ENCODE measurements at places on chromosomes 7 and 10. TPM values are rescaled to one million over a fixed set of nuclear protein-coding genes. Genes with fewer than 3 reads are reported as not detected.
A peak's percentile ranks its signal among the peaks of the same experiment; 100 is the strongest.

- DNase-seq = no peak
Measured at GRCh38 chr10:33180390-33180789, 154.1 kb downstream of the NRP1 start.

DNA sequence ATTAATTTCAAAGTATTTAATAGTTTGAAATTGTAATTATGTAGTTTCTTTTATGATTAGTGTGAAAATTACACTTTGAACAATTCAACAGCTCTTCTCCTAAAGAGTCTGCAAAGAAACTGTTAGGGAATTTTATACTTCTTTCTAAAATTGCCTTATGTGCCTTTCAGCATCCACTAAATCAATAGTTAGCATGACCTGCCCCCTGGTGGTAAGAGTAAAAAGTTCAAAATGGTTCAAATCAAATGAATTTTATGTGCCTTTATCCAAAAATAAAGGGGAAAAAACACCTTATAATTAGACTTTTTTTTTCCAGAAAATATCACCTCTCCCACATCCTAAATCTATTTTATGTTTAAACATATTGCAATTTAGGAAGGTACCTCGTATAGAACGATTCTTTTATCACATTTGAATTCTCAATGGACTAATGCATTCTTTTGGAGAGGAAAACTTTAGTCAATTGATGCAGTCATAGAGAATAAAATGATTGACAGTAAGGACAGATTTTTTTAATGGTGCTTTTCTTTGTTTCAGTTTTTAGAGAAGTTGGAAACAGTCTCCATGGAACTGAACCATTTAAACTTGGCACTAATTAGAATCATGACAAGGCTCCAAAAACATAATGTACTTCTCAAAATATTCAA lies 163.7 kb downstream of the SEMA3D start:
- DNase-seq = no peak

DNA sequence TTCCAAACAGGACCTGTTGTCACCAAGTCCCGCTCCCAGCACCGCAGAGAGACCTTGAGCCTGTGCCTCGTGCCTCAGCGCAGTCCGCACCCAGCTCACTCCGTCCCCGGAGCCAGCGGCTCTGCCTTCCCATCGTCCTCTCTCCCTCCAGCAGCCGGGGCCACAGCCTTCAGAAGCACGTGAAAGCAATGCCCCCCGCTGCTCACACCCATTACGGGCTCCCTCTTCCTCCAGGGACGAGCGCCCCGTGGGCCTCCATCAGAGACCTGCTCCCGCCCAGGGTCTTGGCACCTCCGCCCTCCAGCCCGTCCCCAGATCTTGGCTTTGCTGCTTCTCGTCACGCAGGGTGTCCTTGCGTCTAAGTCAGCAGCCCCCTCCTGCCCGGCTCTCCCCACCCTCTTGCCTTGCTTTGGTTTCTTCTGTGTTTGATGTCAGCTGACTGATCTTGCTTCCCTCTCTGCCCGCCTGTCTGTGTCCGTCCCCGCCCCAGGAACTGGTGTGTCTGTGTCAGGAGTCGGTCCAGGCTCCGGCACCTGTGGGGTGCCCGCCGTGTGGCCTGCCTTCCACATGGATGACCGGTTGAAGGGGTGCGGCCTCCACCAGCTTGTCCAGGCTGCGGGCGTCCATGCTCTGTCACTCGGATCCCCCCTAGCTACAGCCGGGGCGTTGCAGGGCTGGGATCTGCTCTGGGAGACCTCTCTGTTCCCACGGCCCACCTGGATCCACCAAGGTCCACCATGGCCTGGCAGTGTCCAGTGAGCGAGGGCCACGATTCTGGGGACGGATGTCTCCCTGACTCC lies 61.9 kb downstream of the FOXL3 start:
- peak; percentile 41 for DNase-seq

DNA sequence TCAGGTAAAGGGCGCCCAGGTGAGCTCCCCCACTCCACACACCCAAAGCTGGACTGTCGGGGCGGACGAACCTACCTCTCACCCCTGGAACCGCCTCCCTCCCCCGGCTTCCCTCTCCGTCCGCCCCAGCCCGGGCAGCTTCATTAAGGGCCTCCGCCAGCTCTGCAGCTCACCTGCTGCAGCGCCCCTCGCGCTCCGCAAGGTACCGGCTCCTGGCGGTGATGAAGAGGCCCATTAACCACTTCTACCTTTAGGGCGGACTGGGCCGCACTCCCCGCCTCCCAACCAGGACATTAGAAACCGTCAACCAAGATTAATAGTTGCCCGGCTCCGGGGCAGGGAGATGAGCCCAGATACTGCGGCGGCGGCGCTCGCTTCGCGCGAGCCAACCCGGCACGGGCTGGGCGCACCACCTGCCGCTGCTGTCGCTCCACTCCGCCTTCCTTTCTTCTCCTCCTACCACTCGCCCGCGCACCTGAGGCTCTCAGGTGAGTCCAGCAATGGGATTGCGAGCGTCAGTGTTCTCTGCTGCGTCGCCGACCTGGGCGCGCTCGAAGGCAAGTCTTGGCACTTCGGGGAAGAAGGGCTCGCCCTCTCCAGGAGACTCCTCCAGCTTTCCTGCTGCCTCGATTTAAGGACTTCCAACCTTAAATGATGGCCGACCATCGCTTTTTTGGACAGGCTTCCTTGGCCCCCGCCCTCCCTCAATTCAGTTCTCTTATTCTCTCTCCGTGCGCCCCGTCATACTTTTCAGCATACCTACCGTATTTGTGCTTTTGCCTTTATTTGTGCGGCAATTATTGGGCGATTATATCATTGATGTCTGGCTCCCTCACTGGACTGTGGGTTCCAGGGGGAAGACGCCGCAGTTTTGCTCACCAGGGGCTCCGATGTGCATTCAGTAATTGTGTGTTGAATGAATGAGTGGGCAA lies 13.6 kb upstream of the KAZALD1 start:
- no peak for DNase-seq

DNA sequence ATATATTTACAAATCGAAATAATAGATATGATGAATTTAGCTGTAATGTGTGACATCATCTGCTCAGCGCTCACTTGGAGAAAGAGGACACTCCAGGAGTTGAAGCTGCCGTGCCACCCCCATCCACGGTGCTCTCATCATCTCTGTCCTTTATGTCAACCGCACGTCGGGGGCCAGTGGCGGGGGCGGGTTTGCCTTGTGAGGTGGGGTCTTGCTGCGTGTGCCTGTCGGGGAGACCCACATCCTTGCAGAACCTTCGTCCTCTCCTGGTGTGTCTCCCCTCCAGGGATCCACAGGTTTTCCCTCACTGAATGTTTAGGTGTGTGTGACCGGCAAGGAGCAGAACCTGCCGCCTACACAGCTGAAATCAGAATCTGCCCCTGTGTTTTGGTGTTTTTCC lies 71.6 kb downstream of the INPP5A start:
- no peak for DNase-seq

GRCh38 chr7:37448636-37449361 lies at the start of gene ELMO1:
ELMO1 (minus strand) TSS chr7:37448864; CDS start chr7:37342690, 106,174 bp downstream.
- peak; percentile 85 for DNase-seq

Gene MAGI2
- total RNA-seq = 0.65 TPM

- DNase-seq = no peak
Measured at GRCh38 chr10:49679480-49679893, at the start of gene C10orf53. C10orf53 (plus strand) TSS chr10:49679651; CDS start chr10:49679698, 47 bp downstream.

Gene HSPB1
- 49.4 TPM for total RNA-seq

DNA sequence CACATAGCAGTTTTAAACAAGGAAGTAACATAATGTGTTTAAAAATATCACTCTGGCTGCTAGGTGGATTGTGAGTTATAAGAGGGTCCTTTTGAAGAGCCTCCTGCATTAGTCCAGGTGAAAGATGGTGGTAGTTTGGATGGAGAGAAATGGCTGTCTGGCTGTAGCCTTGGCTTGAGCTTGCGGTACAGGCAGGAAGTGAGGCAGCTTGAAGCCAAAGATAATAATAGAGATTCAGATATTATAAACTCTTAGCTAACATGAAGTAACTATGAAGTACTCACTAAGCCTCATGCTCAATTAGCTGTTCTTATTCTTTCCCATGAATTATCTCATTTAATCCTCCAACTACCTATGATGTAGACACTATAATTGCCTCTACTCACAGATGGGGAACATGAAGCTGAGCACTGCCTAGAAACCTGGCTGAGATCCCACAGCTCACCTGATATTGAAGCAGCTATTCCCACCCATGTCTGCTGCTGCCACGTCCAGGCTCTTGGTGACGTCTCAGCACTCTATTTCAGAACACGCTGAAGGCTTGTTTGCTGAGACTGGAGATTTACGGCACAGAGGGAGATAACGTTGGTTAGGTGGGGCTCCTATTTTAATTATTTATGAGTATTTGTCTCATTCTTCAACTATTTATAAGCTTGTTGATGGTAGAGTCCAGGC lies 10.4 kb downstream of the C10orf120 start:
- DNase-seq = no peak

DNA sequence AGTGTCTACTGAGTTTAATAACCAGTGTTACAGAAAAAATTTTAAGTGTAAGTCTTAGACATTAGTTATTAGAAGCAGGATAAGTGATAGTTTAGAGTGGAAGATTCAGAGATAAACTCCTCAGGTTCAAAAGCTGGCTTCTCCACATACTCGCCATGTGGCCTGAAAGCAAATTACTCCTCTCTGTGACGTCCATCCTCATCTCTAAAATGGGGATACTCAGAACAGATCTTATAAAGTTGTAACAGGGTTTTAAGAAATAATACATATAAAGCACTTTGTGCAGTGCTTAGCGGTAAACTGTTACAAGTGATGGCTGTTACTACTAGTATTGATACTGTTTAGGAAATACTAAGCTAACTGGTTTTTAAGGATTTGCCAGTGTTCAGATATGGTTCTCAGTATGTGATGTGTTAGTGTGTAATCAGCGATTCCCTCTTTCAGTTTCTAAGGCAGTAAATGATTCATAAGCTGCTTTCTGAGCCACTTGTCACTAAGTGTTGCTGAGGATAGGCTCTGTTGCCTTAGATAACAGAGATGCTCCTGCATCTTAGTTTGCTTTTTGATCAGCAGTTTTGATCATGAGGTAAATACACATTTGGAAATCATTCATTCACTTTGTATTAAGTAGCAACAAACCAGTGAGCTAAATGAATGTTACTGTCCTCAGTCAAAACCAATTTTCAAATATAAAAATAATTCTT lies 58.7 kb downstream of the CYP51A1 start:
- no peak for DNase-seq

DNA sequence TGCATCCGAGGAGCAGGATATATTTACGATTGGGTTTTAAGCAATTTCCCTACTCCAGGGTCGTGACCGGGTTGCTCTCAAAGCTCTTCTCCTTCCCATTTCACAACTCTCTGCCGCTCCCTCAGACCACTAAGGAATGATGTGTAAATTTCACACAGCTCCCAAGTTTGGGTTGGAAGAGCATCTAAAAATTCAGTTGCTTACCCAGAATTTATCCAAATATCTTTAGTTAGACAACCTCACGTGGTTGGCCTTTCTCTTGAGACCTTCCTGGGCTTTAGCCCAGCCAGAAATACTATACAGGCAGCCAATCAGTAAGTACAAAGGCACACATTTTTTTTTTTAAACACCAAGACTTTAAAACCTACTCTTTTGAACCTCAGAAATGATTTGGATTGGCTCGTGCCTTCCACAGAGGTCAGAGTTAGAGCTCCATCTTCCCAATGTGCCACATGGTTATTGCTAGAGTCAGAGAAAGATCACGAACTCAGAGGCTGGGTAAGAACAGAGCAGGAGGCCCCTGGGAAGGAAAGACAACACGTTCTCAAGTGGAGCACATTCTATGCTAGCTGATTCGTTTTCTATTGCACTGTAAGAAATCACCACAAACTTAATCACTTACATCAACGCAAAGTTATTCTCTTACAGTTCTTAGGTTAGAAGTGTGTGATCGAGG lies 335.4 kb upstream of the MGMT start:
- no peak for DNase-seq

DNA sequence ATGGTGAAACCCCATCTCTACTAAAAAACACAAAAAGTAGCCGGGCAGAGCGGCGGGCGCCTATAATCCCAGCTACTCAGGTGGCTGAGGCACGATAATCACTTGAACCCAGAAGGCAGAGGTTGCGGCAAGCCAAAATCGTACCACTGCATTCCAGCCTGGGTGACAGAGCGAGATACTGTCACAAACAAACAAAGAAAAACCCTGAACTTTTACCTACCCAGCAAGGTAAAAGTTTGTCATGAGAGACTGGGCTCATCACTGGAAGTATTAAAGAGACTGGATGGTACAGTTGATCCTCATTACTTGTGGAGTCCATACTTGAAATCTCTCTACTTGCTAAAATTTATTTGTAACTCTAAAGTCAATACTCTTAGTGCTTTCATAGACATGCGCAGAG lies 113.9 kb downstream of the NDUFB2 start:
- no peak for DNase-seq

DNA sequence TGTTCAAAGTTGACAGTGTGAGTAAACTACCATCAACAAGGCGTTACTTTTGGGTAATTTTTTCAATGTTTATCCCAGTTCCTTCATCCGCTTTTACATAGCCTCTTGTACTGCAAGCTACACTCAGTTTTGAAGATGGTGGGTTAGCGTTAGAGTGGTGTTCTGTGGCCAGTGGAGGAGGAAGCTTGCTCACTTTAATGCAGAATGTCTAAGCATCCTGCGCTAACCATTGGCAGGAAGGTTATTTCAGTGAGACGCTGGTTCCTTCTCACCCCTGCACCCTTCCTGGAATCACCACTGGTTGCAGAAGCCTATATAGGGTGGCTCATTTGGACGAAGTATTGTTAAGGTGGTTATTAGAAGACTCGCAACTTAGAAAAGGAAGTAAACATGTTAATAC lies 159.1 kb downstream of the CELF2 start:
- no peak for DNase-seq

Gene SYT15B
- total RNA-seq = 0.13 TPM

GRCh38 chr7:47483604-47484273 lies 98.2 kb downstream of the TNS3 start:
- no peak for DNase-seq

DNA sequence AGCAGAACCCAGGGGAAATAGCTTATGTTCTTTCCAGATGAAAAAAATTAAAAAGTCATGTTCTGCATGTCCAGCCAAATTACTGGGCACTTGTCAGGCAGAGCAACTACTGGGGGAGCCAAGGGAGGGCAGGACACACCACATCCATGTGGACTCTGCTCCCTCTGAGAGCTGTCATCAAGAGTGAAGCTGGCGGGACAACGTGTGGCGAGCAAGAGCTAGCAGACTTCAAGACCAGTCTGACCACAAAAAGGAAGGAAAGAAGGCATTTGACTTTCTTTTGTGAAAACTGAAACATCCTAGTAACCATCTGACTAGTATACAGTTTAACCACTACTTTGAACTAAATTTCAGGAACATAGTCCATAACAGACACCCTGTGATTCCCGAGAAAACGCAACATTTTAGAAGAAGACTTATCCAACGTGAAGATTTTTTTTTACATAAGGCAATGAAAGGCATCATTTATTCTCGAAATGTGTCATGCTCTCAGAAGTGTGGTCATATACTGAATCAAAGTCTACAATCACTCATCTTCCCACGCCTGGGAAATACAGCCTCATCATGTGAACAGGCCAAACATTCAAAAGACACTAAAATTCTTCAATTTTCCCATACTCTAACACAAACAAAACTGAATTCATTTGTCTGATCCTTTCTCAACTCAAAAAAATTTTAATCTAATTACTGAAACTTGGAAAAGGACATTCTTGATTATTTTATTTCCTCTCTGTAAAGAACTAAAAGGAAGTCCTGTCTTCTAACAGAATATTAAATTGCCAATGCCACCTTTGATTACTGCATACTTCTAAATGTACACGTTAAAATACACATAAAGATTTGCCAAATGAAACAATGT lies 15.5 kb downstream of the CYTH3 start:
- no peak for DNase-seq

GRCh38 chr10:80118669-80119068 lies 13.9 kb upstream of the PLAC9 start:
- no peak for DNase-seq

Gene CDK14
- total RNA-seq = 2.8 TPM

Gene WIPF3
- total RNA-seq = 0.10 TPM

Gene TYW1
- total RNA-seq = 27.5 TPM

- DNase-seq = no peak
Measured at GRCh38 chr10:96565774-96566173, 21.0 kb downstream of the TM9SF3 start.

Measured in naive thymus-derived CD8-positive, alpha-beta T cell (primary cell).